AG04450 (cell line): ENCODE measurements at places on chromosomes 1 and 21.

DNA sequence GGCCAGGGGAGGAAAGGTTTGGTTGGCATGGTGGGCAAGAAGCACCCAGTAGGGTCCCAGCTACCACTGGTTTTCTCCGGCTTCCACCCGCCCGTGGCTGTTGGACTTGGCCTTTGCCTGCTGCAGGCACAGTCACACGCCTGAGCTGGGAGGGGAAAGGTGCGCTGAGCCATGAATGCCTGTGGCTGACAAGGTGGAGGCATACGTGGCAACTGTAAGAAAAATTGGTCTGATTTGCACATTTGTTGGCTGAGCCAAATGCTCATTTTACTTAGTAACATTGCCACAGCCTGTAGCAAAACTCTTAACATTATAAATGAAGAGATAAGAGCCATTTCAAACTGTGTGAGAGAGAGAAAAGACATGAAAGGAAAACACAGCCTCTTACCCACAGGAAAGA, 191.6 kb downstream of the PTPRC start:
- no peak for DNase-seq

- DNase-seq, result no peak
Observed at GRCh38 chr21:44057960-44058651, 46.0 kb downstream of the TRAPPC10 start.

DNA sequence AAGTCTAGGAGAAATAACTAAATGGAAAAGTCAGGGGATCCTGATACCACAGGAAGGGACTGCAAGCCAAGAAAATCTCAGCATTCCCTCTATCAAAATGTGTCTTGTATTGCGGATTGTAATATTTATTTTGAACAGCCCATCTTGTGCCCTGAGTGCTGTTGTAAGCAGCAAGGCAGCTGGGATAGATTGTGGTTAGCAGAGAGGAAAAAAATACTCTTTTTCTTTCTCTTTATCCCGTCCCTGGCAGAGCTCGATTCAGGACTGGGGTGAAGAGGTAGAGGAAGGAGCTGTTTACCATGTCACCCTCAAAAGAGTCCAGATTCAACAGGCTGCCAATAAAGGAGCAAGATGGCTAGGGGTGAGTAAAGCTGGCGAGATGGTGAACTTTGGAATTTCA, 1.2 kb downstream of the RGL1 start:
- no peak for DNase-seq

GRCh38 chr1:85278853-85279314, 2.5 kb upstream of the BCL10 start:
- DNase-seq, result peak; percentile 78

GRCh38 chr1:21629971-21630370, 39.2 kb downstream of the RAP1GAP start:
- DNase-seq, result no peak

GRCh38 chr21:42746593-42747275, 93.3 kb downstream of the PDE9A start:
- no peak for DNase-seq

GRCh38 chr1:150820730-150821512, 12.9 kb upstream of the CTSK start:
- DNase-seq, result peak; percentile 16

- DNase-seq, result no peak
Observed at GRCh38 chr1:156559797-156560385, 12.5 kb downstream of the IQGAP3 start.

GRCh38 chr1:24126018-24126671, 14.2 kb upstream of the MYOM3 start:
- no peak for DNase-seq

- DNase-seq, result no peak
Observed at GRCh38 chr1:242523719-242524570, 552 bp downstream of the PLD5 start.

DNA sequence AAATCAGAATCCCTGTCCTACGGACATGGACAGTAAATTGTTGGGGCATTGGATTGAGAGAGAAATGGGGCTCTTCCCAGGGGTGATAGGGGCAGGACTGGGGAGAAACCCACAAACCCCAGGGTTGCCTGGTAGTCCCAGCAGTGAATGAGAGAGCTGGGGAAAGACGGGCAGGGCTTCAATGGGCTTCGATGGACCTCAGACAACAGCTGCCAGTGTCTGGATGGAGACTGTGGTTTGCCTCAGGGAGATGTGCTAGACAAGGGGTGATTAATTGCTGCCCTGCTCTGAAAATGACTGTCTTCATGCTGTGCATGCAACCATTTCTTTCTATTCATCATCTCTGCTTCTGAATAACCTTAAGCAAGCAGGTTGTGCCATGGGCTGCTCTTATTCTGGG, 7.4 kb downstream of the GPR25 start:
- no peak for DNase-seq

DNA sequence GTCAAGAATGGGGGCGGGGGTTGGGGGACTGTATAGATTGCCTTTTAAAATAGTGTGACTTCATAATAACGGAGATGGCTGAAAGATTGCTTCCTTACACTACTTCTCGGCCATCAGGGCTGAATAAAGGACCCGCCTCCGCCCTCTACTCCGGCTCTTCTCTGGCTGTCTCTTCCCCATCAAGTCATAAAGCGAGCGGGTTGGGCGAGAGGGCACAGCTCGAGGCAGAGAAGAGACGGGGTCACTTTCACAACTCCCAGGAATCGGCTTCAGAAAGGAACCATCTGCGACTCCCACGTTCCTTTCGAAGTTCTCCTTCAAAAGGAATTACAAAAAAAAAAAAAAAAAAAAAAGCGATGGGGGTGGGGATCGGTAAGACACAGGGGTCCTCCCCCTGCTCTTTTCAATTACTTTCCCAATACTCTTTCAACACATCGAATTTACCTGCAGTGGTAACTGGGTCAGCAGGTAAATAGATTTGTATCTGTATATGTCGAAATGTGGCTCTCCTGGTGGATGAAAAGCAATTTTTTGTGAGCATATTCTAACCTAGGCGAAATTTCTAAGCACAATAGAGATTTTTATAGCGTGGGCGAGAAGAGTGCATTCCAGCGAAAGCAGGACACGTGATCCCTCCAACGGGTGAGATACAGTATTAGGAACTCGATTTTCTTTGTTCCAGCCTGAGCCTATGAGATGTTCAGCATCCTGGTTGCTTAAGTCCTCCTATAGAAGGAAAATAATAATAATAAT, 2.0 kb downstream of the LRRC7 start:
- no peak for DNase-seq

DNA sequence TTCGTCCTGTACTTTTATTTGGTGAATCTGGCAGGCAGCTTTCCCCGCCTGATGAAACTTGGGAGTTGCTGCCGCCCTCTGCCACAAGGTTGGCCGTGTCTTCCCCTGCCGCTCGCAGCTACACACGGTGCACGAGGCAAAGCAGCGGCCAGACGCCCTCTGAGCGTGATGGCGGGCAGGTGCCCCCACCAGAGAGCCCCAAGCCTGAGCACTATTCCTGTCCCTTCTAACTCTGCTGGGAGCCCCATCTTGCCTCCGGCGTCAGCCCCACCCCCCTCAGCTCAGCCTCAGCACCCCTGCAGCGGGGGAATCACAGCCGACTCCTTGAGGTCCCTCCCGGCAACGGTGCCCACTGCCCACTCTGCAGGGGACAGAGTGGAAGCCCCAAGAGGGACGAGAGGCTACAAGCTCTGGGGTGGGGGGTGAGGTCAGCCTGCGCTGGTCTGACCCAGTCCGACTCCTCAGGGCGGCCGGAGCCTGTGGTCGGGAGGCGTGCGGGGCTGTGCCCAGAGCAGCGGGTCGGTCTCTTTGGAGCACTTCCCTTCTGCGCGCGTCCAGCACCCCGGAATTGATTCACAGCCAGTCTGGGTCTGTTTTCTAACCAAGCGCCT, 41.3 kb downstream of the RIPK4 start:
- no peak for DNase-seq

DNA sequence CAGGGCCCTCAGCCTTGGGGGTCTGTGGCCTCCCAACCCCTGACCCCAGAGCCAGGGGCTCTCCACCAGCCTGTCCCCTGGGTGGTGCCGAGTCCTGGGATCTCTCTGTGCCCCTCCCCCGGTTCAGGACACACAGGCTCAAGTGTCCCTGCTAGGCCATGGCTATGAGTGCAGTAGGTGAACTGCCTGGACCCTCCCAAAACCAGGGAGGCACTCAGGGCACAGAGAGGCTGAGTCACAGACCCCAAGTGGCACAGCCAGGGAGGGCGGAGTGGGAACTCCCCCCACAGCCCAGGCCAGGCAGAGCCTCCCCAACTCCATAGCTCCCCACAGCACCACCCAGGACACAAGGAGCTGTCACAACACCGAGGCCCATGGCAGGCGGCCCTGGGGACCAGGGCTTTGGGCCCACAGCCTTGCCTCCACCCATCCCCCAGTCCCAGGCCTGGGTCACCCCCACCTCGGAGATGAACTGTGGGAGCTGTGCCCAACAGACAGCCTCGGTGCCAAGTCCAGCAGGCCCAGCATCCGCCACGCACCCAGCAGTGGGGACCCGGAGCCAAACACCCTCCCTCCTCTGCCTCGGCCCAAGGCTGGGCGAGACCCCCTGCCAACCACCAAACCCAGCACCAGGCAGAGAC, 3.2 kb downstream of the DVL1 start:
- DNase-seq, result no peak

GRCh38 chr1:212346601-212347000, 61.4 kb downstream of the PPP2R5A start:
- no peak for DNase-seq

DNA sequence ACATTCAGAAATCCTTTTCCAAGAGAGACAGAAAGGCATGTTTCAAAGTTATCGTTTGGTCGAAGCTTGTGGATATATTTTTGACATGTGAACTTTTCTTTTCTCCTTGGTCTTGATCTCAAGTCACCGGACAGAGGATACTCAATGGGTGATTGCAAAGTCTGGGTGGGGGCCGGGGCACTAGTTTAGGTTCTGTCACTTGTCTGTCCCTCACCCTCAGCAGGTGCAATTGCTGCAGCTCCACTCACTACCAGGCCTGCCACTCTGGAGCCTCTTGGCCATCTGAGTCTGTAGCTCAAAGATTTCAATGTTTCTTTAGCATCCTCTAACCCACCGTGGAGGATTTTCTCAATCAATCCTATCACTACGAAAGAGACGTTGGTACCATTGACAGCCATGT, 246.0 kb upstream of the C1orf174 start:
- DNase-seq, result no peak

- DNase-seq, result no peak
Observed at GRCh38 chr1:6280761-6281451, 20.0 kb upstream of the GPR153 start.

GRCh38 chr1:29803486-29803885, 567.2 kb downstream of the PTPRU start:
- no peak for DNase-seq

- peak; percentile 72 for DNase-seq
Observed at GRCh38 chr1:23790696-23791515, at the start of gene LYPLA2. Gene LYPLA2, plus strand, starts transcription at chr1:23791145. Its CDS starts 1,538 bp downstream, at chr1:23792683.

DNA sequence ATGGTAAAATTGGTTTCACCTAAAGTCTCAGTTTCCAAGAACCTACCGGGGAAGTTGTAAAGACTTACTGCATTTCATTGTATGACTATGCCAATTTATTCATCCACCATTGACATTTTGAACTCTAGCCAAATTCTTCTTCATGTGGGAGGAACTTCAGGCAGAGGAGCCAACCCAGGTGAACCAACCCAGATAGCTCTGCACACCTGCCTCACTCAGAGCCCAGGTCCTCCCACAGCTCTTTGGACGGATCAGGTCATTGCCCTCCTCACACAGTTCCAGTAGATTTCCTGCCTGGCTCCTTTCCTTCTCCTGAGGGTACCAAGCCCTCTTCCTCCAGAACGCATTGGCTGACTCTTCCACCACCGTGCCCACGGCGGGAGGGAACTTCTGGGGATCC, 121.7 kb downstream of the DTL start:
- DNase-seq, result no peak

GRCh38 chr1:5968161-5968736, 24.0 kb downstream of the NPHP4 start:
- no peak for DNase-seq

DNA sequence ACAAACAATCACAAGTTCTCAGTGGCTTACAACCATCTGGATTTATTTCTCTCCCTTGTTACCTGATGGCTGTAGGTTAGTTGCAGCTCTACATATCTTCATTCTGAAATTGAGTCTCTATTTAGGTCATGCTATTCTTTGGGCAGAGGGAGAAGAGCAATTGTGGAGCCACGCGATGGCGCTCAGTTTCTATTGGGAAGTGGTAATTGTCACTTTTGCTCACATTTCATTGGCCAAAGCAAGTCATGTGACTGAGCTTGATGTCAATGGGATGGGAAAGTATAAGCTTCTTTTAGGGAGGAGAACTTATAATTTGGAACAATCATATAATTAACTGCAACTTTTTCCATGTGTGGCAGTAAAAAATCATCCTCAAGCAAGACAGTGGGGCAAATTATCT, 166.5 kb downstream of the LMO4 start:
- no peak for DNase-seq

DNA sequence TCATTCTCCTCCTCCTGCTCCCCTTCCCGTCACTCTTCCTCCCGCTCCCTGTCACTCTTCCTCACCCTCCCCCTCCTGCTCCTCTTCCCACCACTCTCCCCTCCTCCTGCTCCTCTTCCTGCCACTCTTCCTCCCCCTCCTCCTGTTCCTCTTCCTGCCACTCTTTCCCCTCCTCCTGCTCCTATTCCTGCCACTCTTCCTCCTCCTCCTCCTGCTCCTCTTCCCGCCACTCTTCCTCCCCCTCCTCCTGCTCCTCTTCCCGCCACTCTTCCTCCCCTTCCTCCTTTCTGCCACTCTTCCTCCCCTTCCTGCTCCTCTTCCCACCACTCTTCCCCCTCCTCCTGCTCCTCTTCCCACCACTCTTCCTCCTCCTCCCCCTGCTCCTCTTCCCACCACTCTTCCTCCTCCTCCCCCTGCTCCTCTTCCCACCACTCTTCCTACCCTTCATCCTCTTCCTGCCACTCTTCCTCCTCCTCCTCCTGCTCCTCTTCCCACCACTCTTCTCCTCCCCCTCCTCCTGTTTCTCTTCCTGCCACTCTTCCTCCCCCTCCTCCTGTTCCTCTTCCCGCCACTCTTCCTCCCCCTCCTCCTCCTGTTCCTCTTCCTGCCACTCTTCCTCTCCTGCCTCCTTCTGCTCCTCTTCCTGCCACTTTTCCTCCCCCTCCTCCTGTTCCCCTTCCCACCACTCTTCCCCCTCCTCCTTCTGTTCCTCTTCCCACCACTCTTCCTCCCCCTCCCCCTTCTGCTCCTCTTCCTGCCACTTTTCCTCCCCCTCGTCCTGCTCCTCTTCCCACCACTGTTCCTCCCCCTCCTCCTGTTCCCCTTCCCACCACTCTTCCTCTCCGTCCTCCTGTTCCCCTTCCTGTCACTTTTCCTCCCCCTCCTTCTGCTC, 28.7 kb upstream of the ARTN start:
- DNase-seq, result no peak

DNA sequence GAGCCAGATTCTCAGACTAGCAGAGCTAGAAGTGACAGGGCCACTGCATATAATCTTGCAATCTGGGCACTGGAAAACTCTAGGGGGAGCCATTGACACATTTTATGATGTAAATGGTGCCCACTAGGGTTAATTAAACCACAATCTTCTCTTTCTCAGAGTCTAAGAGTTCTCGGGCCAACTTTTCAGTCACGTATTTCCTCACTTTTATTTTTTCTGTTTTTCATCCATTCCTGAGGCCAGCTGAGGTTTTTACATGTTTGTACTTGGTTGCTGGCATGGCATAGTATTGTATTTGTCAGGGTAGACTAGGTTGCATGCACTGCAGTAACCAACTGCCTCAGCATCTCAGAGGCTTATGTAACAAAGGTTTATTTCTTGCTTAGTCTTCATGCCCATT, 138.2 kb downstream of the ZNF326 start:
- no peak for DNase-seq
